GM12892 (cell line): ENCODE measurements at places on chromosomes 2 and 18.

GRCh38 chr18:66328296-66328878, 275.5 kb downstream of the CDH19 start:
- no peak for DNase-seq

DNA sequence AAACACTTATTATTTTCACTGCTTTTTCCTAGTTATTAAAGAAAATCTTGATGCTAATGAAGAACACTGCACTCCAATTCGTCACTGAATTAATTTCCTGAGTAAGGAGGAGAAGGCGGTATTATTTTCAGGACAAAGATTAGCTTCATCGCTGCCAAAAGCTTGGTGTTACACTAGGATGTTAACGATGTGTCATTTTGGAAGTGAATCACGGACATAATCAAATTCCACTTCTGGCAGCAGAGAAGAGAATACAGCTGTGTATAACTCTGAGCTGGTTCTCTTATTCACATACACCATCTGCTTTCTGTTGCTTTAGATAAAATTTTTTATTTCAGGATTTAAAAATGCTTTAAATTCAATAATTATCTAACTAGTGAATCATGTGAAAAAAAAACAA, 74.1 kb downstream of the SCG2 start:
- no peak for DNase-seq

DNA sequence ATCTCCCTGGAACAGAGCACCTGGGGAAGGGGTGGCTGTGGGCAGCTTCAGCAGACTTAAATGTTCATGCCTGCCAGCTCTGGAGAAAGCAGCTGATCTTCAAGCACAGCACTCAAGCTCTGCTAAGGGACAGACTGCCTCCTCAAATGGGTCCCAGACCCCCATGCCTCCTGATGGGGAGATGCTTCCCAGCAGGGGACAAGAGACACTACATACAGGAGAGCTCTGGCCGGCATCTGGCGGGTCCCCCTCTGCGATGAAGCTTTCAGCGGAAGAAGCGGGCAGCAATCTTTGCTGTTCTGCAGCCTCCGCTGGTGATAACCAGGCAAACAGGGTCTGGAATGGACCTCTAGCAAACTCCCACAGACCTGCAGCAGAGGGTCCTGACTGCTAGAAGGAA, 294.8 kb downstream of the RND3 start:
- DNase-seq, result no peak

DNA sequence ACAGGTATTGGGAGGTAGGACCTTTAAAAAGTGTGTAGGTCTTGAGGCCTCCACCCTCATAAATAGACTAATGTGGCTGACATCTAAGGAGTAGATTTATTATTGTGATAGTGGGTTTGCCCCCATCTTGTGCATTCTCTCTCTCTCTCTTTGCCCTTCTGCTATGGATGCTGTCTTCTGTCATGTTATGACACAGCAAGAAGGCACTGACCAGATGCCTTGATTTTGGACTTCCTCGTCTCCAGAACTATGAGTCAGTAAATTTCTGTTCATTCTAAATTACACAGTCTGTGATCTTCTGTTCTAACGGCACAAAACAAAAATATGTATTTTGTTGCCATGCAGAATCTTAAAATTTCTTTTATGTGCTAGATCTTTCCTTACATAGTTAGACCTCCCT, 66.9 kb downstream of the ATAD2B start:
- no peak for DNase-seq

DNA sequence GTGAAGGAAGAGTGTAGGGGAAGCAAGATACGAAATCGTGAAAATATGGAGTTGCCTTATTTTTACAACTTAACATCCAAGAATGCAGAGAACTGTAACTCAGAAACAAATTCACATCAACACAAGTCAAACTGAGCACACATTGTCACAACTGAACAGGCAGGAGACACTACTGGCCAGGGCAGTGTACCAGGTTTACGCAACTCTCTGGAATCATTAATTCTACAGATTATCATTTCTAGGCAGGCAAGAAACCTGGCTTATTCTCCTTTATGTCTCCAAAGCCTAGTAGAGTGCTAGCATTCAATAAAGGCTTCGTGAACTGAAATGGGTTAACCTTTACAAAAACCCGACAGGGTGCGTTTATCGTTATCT, 584 bp downstream of the COA5 start:
- DNase-seq, result no peak

DNA sequence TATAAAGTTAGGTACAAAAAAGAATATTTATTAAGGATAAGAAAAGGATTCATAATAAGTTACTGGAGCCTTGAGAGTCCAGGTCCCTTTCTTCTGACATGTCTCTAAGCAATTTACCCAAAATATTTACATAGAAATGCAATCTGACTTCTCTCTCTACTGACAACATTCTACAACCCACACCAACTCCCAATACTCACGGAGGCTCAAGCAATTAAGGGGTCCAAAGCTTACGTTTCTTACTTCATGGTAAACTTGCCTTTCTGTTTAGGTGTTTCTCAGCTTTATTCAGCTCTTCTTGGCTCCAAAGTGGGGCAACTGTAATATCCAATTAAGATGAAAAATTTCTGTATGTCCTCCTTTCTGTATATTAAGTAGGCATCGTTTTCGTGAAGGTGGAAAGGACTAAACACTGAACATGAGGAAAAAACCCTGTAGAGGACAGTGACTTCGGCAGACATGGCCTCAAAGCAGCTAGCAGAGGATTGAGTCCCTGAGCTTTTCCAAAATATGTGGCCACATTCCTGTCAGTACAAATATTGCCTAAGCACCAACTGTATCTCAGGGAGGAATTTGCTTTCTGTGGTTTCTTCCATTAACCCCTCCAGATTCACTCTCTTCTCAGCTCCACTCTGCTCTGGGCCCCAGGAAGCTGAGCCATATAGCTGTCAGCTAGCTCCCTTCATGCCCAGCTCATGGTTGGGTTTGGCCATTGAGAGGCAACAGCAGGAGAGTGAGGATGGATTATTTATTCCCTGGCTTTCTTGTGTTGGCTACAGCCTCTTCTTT, 67.9 kb upstream of the GLS start:
- DNase-seq, result no peak

GRCh38 chr2:239745386-239746227, 279.5 kb downstream of the NDUFA10 start:
- DNase-seq, result no peak

GRCh38 chr2:176407706-176408105, 138.5 kb downstream of the MTX2 start:
- no peak for DNase-seq

DNA sequence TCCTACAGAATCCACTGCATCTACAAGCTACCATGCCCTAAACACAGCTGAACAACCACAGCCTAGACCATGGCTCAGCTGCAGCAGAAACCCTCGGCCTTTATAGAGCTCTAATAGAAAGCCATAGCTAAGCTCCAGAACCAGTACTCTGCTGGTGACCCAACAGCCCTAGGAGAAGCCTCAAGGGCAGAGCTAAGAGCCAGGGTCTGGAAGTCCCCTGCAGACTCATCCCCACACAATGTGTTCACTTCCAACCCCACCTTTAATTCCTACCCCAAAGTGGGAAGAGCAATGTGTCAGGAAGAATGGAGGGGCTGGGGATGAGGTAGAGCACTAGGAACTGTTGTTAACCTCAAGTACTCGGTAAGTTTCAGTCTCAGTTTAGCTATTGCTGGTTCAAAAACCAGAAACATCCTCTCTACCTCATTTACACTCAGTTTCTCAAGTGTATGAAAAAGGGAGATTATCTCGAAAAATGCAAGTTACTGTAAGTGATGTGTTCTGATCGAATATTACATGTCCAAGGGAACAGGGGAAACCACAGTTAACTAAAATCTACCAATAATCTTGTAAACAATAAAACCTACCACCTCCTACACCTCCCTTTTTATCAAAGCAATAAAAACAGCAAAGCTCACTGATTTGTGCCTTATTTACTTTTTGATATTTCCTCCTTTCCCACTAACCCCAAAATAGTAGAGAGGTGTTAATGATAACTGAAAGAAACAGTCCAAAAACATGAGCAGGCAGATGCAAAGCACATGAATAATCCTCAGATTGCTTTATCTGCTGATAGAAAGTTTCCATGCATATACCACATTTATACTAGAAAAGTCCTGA, 36.2 kb downstream of the THADA start:
- no peak for DNase-seq

DNA sequence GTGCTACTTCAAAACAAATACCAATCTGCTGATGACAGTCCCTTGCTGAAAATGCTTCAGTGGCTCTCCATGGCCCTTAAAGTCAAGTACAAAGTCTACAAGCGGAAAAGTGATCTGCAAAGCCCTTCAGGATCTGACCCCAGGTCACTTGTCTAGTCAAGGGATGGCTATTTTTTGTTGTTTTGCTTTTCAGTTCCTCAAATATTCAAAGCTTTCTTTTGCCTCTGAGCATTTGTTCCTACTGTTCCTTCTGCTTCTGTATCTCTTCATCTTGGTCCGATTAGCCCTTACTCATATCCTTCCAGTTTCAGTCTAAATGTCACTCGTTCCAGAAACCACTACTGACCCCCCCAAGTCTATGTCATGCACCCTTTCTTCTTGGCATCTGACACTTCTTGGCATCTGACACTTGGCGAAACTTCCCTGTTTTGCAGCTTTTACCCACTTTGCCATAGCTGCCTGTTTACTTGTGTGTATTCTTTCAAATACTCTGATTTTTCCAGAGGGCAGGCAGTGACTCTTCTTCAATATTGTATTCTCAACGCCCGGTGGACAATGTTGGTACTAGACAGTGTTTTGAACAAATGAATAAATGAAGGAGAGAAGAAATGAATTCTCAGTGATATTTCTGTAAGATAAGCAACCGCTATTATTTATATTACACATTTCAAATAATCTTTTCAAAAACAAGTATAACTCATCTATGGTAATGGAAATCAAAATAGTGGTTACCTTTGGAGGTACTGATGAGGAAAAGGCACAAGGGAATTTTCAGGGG, 175.9 kb upstream of the FN1 start:
- DNase-seq, result no peak

DNA sequence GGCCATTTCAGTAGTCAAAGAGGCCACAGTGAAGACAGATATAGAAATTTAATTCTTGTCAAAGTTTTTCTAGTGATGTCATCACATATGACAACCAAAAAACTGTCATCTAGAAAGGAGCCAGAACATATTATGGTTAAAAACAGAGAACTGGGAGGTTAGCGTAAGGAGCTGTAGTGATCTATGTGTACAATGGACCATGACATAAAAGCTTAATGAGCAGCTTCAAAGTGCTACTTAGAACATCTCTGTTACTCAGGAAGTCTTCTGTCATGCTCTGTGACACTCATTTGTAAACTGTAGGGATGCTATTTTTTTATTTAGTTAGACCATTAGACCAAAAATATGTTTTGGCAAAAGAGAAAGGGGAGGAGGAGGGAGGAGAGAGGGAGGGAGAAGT, 57.3 kb downstream of the CMPK2 start:
- no peak for DNase-seq

DNA sequence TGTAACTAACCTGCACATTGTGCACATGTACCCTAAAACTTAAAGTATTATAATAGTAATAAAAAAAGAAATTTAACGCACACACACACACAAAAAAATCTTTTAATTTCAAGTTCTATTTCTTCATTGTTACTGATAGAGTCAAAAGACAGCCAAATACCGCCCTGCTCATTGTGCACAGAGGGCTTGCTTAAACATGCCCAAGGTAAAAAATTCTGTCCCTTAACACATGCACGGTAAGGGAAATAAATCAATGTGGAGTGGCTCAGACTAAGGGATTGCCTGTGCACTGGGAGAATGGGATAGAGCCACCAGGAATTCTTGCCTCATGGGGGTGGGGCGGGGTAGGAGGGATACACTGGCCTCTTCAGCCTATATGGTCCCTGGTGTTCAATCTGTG, 468.0 kb downstream of the NUP35 start:
- no peak for DNase-seq

- DNase-seq, result no peak
These were observed 3.4 kb downstream of the DIPK1C start for GRCh38 chr18:74453642-74454198.

DNA sequence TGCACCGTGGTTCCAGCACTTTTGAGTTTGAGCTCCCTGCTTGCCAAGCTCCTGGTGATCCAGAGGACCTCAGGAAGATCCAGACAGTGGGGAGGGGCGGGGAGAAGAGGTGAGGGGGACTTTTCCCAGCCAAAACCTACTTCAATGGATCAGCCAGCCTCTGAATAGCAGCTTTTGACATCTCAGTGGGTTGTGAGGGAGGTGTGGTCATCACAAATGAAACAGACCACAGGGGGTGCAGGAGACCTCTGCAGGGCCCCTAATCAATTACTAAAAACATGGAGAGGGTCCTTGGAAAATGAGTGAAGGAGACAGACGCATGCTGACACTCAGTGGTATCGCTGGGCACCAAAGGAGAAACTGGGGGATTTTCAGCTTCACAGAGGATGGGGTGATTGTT, 372.7 kb downstream of the ZNF521 start:
- DNase-seq, result no peak

GRCh38 chr2:172564376-172564775, 8.5 kb downstream of the PDK1 start:
- DNase-seq, result no peak

- no peak for DNase-seq
These were observed 279.2 kb downstream of the CLIP4 start for GRCh38 chr2:29394311-29394980.

- DNase-seq, result no peak
These were observed 110.3 kb downstream of the HRH4 start for GRCh38 chr18:24570716-24571115.

- DNase-seq, result no peak
These were observed 84.5 kb upstream of the SLC1A4 start for GRCh38 chr2:64904413-64905329.

DNA sequence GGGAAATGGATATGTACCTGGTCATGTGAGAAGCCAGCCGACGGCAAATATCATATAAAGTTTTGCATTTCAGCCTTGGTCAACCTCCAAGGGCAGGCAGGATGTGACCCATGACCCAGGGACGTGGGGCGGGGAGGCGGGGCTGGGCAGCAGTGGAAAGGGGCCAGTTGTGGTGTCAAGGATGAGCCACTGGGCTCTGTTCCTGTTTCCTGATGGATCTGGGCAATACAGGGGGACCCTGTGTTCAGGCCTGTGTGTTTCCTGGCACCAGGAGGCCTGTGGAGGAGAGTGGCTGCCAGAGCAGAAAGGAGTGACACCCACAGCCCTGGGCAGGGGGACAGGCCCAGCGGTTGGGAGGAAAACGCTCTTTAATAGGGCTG, 106.9 kb downstream of the GATA6 start:
- DNase-seq, result no peak

- no peak for DNase-seq
These were observed 72.9 kb upstream of the MYCN start for GRCh38 chr2:15867194-15868171.

DNA sequence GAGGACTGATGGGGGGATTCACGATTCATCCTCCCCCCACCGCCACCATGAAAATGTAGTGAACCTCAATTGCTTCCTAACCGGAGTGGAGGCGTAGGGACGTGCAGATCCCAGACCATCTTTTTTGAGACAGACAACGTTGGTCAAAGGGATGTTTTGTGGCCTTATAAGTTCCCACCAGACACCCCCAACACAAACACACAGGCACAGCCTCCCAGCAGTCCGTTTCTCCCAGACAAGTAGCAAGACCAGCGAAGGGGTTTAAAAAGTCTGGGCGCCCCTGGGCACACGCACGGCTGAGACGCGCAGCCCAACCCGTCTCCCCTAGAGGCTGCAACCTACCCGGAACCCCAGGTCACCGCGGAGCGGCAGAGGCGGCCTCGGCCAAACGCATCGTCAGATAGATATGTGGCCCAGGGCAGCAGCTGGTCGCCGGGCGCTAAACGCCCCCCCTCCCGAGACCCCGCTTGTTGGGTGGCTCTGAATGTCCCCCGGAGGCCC, 1.3 kb downstream of the GBX2 start:
- no peak for DNase-seq

GRCh38 chr2:115165529-115166109, 723.2 kb downstream of the DPP10 start:
- no peak for DNase-seq

GRCh38 chr2:69525261-69525660, 88.0 kb upstream of the NFU1 start:
- DNase-seq, result no peak
